ENCODE measurements at places on chromosomes 4 and X.

DNA sequence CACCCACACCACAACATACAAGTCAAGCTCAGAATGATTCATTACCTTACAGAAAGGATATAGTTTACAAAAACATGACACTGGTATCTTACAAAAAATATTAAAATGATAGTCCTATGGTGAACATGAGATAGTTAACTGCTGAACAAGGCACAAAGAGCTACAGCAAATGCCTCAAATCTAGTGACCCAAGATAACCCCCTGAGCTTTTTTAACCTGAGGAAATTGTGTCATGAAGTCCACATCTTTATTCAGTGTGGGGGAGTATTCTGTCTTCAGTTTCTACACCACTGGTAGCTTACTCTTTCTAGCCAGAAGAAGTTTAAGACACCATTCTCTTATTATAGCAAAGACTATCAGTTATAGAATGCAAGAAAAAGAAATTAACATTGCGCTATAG is 218.7 kb downstream of the MAPK10 start:
- DNase-seq, result no peak

DNA sequence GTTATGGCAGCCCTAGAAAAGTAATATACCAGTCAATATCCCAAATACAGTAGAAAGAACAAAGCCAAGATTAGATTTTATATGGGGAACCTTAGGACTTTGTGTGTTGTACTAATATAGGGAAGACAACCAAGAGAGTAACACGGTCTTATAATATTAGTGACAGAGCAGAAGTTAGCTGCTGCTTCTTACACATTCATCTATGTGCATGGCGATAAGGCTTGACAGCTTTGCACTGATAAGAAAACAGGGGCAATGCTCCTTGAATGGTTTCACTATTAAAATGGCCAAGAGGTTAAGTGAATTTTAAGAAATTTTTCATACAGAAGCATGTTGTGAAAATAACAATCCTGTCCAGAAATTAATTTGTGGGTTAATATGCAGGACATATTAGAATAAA is 521.6 kb downstream of the CCSER1 start:
- no peak for DNase-seq

- DNase-seq, result no peak
These were observed 1.1 kb downstream of the CXCL1 start for GRCh38 chr4:73870260-73870659.

- peak; percentile 7 for DNase-seq
These were observed 46.9 kb upstream of the SLC25A4 start for GRCh38 chr4:185096032-185096653.

All from AG09319 (cell line).